ENCODE measurements at places on chromosomes 2 and 18.

DNA sequence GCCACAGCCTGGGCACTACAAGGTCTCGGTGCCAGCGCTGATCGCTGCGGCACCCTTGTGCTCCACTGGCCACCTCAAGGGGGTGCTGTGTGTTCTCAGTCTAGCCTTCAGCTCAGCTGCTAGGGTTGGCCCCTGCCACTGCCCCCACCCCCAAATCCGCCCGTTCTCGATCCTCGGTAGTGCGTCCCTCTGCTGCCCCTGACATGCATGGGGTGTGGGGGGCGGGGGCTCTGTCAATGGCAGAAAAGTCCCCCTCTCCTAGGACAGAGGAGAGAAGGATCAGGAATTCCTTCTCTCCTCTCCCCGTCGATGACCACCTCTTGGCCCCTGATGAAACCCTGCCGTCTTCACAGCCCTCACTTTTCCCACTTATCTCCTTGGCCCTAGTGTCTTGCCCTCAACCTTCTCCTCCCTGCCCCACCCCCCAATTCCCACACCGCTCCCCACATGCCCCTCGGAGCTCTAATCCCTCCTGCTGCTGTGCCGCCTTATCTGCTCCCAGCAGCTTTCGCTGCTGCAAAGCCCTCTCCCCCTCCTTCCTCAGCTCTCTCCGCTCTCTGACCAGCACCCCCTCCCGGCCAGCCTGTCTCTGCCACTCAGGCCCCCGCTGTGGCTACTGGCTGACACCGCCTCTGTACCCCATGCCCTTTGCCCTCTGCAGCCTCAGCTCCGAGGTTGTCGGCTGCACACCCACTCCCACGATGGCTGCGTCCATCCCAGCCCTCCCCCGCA, 4.3 kb upstream of the ASIC4 start:
- peak; percentile 41 for DNase-seq

GRCh38 chr2:178363252-178363651, 87.7 kb downstream of the PRKRA start:
- DNase-seq: no peak

DNA sequence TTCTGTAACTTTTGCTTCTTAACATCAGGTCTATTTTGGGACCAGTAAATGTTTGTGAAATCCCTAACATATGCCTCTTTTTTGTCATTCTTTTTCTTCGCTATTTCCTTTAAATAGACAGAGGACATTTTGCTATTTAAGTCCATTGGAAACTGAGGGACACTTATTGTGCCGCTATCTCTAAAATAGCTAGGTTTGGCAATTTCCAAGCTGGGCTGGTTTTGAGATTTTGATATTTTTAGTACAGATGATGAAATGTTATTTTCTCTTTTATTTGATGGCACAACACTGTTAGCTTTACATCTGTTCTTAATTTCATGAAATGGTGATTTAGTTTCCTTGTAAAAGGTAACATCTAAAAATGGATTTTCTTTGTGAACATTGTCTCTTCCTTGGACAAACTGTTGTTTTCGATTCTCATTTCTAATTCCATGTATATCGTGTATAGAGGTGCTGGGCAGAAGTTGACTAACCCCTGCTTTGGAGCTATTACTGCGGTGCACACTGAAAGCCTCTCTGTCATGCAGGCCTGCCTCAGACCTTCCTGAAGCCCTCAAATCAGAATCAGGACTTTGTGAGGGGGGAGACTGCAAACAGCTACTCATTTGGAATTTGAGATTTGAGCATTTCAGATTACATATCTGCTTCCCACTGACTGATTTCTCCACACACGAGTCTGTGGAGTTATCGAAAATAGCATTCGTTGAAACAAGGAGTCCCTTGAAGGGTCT, 594 bp downstream of the RAD51AP2 start:
- no peak for DNase-seq

- DNase-seq: no peak
Observed at GRCh38 chr2:26330604-26331003, 15.3 kb upstream of the SELENOI start.

DNA sequence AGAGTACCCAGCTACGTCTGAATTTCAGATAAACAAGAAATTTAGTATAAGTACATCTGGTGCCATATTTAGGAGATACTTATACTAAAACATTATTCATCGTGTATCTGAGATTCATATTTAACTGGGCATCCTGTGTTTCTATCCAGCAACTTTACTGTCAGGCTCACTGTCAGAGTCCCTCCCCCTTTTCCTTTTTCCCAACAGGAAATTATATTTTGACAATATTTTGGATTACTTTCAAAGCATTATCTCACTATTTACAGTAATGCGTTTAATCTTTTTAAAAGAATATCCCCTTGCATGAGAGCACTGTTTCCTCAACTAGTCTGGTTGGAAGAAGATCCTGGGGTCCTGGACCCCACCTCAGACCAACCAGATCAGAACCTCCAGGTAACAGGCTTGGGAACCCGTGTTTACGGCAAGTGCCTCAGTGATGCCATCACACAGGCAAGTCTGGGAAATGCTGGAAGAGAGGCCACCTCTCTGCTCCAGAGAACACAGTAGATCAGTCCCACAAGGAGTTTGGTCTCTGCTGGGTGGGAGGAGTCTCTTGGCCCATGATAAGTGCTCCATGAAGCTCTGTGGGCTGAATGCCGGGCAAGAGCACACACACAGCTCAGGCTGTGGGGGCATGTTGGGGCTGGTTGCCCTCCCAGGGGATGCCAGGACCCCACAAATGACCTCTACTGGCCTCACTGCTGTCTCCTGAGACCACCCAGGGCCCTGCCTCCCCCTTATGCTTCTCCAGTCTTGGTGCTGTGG, 84.2 kb upstream of the UXS1 start:
- DNase-seq: no peak

DNA sequence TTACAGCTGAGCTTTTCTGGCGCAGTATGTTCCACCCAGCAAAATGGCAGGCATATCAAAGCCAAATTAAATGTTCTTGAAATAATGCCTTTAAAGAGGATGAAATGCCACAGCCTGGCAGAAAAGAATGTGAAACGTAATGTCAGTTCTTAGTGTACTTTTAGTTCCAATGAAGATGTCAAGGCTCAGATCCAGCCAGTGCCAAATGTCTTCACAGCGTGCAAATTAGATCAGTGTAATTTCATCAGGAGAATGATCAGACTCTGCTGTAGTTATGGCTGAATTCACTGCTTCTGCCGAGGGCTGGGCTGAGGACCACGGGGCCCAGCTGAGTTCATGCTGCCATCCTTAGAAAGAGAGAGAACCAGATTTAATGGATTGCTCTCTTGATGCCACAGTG, 78.7 kb upstream of the ITGA4 start:
- no peak for DNase-seq

DNA sequence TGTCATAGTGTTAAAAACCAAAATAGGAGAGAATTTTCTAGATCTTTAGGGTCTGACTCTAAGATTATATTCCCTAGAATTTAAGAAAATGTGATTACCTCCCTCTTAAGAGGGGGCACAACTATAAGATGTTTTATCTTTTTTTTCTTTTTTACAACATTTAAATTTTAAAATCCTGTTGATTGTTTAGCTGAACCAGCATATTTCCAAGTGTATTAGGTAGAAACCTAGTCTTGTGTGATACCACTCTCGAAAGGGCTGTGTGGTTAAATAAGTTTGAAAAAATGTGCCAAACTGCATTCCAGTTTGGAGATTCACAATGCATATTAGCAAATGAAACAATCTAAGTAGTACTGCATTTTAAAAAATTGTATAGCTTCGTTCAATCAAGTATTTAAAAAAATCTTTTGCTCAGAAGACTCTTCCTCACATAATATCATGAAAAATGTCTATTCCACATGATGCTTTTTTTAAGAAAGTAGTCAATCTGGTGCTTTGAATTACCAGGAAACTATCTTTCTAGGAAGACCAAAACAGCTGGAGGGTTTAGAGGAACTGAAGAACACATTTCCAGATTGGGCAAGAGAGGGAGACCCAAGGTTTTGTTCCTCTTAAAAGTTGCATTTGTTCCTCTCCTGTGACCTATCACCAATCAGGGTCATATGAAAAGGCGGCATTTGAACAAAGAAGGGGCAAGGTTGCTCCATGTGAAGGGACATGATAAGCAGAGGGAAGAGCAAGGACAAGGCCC, 98.8 kb downstream of the DPP4 start:
- DNase-seq: no peak

- DNase-seq: no peak
Observed at GRCh38 chr2:153476816-153477635, 1.5 kb downstream of the RPRM start.

- no peak for DNase-seq
Observed at GRCh38 chr18:75477900-75478299, 50.4 kb upstream of the SMIM21 start.

DNA sequence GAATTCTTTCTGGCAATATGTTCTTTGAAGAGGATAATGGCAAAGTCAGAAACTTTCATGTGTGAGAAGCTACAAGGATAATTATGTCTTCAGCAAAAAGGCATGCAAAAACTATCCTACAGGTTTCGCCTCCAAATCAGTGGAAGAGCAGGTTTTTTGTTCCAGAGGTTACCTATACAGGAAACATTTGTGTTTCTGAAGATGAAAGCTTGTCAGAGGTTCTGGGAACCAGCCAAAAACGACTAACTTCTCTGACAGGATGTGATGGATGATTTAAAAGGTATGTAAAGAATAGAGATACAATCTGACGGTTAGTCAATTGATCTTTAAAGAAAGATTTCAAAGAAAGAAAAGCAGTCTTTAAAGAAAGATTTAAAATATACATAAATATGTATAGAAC, 37.6 kb downstream of the RND3 start:
- DNase-seq: no peak

GRCh38 chr2:30775833-30776232, 31.4 kb downstream of the CAPN13 start:
- DNase-seq: no peak

DNA sequence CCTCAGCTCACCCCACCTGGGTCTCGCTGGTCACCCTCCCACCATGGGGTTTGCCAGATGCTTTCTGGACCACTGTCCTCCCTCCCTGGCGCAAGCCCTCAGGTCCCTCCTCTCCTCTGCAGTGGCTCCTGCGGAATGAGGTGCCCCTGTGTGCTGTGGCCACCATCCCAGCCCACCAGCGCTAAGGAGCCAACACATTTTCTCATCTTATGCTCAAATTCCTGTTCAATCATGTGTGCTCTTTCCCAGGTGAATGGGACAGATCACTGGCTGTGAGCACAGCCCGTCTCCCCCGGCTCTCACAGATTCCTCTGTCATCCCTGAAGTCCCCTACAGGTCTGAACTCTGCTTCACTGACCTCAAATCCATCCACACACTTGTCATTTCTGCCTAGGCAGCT, 15.2 kb upstream of the CCDC74B start:
- DNase-seq: no peak

GRCh38 chr2:111972955-111973565, 74.7 kb downstream of the MERTK start:
- no peak for DNase-seq

- no peak for DNase-seq
Observed at GRCh38 chr2:30040147-30040546, 106.7 kb upstream of the YPEL5 start.

DNA sequence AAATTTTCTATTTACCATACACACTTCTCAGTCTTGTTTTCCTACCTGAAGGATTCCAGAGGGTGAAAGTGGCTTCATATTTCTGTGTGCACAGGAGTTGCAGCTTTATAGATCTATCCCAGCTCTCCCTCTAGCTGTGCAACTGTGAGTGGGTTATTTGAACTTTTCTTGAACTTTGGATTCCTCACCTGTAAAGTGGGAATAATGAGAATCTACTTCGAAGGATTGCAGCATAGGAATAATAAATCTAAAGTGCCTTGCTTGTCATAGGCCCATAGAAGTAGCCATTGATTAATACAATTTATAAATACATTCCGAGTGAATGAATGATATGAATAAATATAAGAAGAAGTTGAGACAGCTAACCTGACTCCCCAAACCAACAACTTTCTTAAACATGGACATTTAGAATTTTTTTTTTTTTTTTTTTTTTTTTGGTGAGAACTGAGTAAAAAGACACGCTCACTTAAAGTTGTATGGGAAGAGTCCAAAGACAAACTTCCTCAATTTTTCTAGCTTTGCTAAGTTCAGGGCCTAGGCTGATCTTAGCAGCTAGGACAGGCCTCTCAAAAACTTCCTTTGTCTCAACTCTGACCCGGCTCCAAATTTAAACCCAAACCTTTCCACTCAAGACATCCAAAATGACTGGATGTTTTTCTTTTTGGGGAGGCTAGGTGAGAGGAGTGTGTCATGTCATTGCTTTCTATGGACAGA, 203.3 kb upstream of the FBXO11 start:
- no peak for DNase-seq

- no peak for DNase-seq
Observed at GRCh38 chr2:131646669-131647297, 119.1 kb downstream of the CCDC74A start.

DNA sequence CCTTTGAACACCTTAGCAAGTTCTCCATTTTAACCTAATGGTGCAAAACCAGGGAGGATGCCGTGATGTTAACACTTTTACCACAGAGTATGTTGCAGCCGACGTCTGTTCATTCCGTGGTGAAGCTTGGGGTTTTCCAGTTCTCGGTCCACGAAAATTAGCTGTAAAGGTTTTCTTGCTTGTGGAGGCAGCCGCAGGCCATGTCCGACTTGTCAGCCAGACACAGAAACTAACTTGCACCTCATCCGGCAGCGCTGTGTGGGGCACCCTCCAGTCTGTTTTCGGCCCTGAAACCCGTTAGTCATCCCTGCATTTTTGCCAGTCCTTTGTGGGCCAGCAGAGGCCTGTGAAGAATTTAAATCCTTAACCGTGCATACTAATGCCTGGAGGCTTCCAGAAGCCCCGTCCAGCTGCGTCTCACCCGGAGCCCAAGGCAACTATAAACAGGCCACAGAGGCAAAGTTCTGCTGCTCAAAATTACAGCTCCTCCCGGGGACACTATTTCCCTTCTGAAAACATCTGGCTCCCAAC, 70.6 kb downstream of the SH3YL1 start:
- DNase-seq: no peak

- DNase-seq: no peak
Observed at GRCh38 chr2:45406621-45407020, 204.4 kb downstream of the SRBD1 start.

GRCh38 chr2:47178341-47178740, 23.2 kb upstream of the STPG4 start:
- DNase-seq: no peak

DNA sequence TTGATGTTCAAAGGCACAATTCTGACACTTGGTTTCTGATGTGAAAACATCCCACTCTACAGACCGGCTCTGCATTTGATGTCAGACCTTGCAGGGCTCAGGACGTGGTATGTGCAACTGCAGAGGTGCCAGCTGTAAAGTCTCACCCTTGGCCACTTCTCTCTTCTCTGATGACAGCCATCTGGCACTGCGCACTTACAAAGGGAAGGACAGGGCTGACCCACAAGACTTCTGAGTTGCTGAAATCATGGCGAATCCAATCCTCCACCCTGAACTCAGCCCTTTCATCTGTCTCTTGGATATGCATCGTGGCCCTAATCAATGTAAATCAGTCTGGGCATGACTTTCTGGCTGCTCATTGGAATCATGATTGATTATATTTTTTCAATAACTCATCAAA, 82.5 kb downstream of the SEPTIN10 start:
- no peak for DNase-seq

- DNase-seq: no peak
Observed at GRCh38 chr2:205727174-205727573, 44.9 kb downstream of the NRP2 start.

GRCh38 chr2:241391892-241392665, 36.0 kb downstream of the FARP2 start:
- no peak for DNase-seq
